ENCODE measurements at places on chromosomes 16 and 17. TPM values are rescaled to one million over a fixed set of nuclear protein-coding genes. Genes with fewer than 3 reads are reported as not detected.

GRCh38 chr16:75787440-75787839 is 61.1 kb upstream of the CPHXL start:
- no peak for DNase-seq

GRCh38 chr17:48545539-48545938 is 630 bp upstream of the HOXB2 start:
- no peak for DNase-seq

GRCh38 chr17:17015230-17015629 is 27.0 kb upstream of the MPRIP start:
- no peak for DNase-seq

The KRT33B gene
- not detected for polyA plus RNA-seq

- DNase-seq, result no peak
Measured at GRCh38 chr16:59342669-59343068, 608.6 kb upstream of the GOT2 start.

The E4F1 gene
- polyA plus RNA-seq, result 22.5 TPM

The CDH5 gene
- polyA plus RNA-seq, result 55.8 TPM

- DNase-seq, result no peak
Measured at GRCh38 chr17:47913050-47913449, 17.0 kb downstream of the SP2 start.

DNA sequence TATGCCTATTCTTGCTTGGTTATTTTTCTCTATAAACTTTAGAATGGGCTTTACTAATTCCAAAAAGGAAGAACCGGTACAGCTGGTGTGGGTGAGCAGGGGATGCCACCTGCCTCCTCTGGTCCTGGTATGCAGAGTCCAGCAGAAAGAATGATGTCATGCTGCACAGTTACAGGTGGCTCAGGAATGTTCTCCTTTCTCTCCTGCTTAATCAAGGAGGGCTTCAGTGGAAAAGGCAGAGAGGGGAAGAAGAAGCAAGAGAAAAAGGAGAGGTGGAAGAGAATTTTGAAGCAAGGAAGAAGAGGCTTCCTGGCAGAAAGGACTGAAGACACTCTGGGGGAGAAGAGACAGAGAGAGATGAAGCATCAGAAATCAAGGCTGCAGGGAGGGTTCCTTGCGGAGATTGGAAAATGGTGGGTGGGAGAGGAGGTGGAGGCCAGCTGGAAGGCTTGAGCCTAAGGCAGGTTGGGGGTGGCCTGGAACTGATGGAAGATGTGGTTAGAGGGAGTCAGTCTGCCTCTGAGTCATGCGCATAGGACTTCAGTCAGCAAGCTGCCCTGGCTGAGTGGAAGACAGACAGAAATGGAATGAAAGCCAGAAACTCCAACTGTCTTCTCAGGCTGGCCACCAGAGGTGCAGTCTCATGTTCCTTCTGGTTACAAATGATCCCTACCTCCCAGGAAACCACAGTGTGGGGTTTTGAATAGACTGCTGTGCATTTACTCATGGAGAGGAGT is 64.6 kb upstream of the CRHR1 start:
- no peak for DNase-seq

DNA sequence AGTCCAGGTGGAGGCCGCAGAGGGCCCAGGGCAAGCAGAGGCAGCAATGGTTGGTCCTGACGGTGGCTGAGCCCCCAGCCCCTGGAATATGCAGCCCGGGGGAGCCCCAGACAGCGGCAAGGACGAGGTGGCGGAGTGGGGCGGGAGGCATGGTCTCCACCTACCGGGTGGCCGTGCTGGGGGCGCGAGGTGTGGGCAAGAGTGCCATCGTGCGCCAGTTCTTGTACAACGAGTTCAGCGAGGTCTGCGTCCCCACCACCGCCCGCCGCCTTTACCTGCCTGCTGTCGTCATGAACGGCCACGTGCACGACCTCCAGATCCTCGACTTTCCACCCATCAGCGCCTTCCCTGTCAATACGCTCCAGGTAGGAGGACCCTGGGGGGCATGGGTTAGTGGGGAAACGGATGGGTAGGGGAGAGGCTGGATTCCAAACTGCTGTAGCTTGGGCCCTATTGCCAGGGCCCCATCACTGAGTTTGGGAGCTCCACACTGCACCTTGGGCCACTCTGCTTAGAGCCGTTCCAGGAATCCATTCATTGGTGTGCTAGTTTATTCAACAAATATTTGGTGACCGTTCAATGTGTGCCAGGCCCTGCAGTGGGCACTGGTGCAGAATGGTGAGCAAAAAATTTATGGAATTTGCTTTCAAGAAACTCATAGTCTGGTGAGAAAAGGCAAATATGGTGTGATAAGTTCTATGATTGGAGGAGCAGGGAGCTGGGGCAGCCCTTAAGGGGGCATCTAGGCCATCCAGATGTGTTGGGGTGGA is 3.8 kb downstream of the RASL10B start:
- DNase-seq, result no peak

DNA sequence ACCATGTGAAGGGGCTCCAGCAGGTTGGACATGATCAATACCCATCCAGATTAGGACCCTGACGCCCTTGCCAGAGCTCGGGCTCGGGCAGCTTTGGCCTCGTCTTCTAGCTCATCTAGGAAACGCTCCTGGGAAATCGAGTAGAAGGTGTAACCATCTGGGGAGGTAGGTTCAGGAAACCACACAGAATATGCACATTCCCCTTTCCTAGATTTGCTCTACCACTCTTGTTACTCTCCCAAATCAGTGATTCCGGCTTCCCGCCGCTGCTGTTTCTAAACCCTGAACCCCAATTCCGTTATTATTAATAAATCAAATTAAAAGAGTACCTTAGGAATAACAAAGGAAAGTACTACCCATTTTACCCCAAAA is 507 bp downstream of the COA3 start:
- no peak for DNase-seq

Data from renal cortex interstitium (tissue), 15 donors.